ENCODE measurements at places on chromosomes 2 and 18.

- DNase-seq: no peak
These were observed 456.2 kb upstream of the TCF4 start for GRCh38 chr18:56044239-56044638.

DNA sequence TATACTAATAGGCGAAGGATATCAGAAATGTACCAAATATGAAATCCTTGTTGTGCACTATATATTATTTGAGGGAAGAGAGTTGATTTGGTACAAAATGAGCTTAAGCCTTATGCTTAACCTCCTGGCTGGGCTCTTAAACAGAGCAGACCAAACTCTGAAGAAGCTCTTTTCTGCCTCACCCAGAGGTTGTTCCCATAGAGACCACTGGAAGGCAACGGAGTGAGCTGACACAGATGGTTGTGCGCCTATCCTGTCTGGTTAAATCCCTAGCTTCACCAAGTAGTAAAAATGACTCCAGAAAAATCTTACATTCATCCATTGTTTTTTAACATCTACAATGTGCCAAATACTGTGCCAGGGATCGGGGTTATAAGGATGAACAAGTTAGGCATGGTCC lies 55.9 kb upstream of the NOL4 start:
- no peak for DNase-seq

GRCh38 chr2:172964511-172965139 lies 111.0 kb upstream of the MAP3K20 start:
- no peak for DNase-seq

GRCh38 chr18:6017171-6017570 lies 121.8 kb upstream of the TMEM200C start:
- DNase-seq: no peak

DNA sequence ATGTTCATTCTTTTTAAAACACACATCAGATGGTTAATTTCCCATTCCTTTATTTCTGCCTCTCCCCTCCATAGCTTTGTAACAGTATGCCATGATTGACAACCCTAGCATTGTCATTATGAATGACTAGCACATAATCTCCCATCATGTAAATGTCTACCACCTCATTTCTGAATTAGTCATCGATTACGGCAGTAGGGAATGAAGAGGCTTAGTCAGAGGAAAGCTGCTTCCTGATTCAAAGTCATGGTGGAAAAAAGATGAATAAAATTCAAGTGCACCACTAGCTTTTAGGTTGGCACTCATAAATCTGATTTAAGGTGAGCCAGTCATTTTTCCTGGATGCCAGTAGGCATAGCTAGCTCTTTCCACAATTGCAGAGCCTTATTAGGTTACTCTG lies 19.1 kb upstream of the ACMSD start:
- no peak for DNase-seq

DNA sequence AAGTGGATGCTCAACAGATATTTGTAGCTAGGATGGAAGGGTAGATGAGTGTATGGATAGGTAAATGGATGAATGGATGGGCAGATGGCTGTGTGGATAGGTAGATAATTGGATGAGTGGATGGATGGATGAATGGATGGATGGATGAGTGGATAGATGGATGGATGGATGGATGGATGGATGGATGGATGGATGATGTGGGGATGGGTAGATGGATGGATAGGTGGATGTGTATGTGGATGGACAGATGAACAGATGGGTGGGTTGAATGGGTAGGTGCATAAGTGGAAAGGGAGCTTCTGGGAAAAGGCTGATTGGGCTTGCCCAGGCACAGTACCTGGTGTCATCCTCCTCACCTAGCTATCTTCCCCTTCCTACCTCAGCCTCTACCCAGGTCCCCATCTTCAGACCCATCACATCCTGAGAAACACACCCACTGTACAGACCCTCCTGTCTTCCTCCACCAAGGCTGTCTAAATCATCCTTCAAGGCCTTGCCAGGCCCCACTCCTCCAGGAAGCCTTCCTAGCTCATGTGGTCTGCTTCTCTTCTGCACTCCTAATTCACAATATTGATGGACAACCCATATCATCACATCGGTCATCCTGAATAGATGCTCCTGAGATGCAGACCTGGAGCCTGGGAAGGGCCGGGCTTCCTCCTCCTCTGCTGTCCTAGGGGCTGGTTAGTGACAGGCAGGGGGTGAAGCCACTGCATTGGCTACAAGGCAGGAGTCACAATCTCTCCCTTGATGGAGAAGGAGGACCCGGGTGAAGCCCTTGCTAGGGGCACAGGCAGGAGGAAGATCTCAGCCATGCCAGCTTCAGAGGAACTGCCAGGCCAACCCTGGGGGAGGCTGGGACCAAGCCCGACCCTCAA lies 49.4 kb downstream of the SMAD7 start:
- DNase-seq: no peak

- no peak for DNase-seq
These were observed 339.2 kb downstream of the ARHGAP15 start for GRCh38 chr2:143468341-143468888.

DNA sequence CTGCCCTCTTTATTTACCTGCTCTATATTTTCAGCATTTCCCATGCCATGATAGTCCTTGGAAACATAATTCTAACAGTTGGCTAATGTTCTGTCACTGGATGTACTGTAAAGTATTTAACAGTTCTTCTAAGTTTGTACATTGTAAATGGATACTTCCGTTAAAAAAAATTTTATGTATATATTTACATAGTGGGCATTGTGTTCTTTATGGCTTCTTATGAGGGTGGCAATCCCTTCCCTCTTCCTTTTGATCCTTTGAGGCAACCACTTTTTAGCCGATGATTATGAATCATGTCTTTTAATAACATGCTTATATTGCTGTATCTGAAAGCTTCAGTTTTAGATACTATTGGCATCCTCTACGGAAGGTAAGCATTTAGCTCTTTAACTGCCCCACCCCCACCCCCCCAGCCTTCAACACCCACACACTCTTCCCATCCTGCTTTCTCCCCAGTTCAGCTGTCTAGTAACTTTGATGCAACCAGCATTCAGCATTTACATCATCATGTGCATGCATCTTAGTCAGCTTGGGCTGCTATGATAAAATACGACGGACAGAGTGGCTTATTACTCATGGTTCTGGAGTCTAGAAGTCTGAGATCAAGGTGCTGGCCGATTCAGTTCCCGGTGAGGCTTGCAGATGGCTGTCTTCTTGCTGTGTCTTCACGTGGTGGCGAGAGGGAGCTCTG lies 21.0 kb upstream of the EDAR start:
- DNase-seq: no peak

DNA sequence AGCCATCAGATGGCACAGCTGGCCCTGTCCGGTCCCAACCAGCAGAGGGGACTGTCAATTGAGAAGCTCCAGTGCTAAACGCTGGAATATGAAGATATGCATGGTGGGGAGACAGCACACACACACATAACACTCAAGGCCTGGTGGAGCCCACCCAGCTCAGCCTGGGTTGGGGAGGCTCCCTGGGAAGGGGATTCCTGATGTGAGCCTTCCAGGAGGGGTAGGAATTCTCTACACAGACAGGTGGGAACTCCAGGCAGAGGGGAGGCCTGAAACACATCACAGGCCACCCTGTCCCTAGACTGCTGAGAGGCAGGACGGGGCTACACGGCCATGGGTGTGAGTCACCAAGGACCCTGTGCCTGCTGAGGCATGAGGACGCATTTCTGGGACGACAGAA lies 49.4 kb upstream of the SH3RF3 start:
- DNase-seq: no peak

- DNase-seq: no peak
These were observed 1.2 kb downstream of the SULT1C3 start for GRCh38 chr2:108240966-108241365.

- no peak for DNase-seq
These were observed 120.1 kb upstream of the TWIST2 start for GRCh38 chr2:238727585-238728329.

DNA sequence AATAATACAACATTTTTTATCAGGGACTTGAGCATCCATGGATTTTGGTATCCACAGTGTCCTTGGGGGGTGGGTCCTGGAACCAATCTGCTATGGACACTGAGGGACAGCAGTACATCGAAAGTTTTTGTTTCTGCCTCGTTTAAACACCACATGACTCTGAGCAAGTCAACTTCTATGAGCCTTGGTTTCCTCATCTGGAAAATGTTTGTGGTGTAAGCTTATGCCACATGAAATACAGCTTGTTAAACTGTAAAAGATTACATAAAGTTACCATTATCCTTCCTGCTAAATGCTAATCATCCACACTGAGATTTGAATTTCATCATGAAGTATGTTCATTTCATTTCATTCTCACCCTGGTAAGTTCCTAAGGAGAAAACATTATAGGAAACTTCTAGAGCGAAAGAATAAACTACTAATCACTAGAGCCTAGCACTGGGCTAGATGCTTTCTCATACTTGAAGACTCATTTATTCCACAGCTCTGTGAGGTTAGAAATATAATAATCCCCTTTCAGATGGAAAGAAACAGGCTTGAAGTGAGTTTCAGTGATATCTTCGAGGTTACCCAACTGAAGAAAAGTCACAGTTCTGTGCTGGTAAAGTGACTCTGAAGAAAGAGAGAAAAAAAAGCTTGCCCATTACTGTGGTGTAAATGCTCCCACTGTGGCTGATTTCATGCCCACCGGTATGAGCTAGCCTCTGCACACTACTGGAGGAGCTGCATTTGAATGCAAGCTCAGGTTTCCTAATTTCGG lies 29.2 kb downstream of the MCFD2 start:
- no peak for DNase-seq

GRCh38 chr2:173229086-173229485 lies 125.6 kb upstream of the CDCA7 start:
- DNase-seq: no peak

GRCh38 chr2:174919947-174920595 lies 85.1 kb downstream of the CHN1 start:
- DNase-seq: no peak

DNA sequence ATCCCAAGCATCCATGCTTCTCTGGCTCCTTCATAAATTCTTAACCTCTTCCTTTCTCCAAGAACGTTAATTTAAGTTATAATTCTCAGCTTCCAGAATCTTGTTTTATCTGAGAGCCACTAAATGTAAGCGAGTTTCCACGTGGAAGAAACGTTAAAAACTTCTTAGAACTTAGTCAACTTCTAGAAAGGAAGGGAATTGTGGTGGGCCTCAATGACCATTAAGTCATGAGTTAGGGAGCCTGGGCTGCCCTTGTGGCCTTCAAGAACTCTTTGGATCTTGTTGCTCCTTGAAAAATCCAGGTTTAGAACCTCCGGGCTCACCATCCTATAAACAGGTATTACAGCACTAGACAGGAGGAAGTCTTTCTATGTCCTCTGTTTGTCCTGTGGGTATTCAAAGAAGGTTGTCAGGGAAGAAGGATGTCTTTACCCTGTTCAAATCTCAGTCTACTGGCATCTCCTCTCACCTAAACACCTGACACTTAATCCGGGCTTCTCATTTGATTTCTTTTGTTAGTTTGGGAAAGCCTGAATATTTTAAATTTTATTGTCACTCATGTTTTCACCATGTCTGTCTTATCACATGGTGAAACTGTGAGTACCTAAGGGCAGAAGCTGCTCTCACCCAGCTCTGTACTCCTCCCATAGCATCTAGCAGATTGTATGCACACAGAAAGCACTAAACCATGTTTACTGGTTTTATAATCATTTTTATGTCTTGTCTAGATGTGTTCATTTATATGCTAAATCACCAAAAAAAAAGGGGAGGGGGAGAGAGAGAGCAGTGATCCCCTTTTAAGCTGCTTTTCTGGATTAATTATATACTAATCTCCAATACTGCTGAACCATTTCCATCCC lies 6.3 kb downstream of the RND3 start:
- no peak for DNase-seq

DNA sequence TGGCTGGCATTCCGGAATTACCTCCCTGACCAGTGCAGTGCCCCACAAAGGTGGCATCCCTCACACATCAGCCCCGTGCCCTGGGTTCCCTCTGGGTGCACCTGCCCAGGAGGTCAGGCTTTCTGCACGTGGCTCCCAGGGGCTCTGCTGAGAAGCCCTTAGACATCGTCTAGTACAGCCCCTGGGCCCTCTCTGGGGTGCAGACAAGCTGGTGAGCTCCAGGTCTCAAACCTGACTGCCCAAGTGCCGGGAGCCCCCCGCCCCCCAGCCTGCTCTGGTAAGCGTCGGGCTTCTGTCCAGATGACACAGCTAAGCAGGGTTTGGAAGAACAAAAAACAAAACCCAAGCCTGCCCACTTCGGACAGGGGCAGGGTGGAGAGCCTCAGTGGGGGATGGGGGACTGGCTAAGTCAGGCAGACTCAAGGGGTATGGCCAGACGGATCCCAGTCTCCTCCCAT lies 20.2 kb downstream of the TWIST2 start:
- no peak for DNase-seq

- no peak for DNase-seq
These were observed 41.4 kb upstream of the EHBP1 start for GRCh38 chr2:62663920-62664795.

GRCh38 chr2:225381609-225382008 lies 17.9 kb upstream of the NYAP2 start:
- DNase-seq: no peak

DNA sequence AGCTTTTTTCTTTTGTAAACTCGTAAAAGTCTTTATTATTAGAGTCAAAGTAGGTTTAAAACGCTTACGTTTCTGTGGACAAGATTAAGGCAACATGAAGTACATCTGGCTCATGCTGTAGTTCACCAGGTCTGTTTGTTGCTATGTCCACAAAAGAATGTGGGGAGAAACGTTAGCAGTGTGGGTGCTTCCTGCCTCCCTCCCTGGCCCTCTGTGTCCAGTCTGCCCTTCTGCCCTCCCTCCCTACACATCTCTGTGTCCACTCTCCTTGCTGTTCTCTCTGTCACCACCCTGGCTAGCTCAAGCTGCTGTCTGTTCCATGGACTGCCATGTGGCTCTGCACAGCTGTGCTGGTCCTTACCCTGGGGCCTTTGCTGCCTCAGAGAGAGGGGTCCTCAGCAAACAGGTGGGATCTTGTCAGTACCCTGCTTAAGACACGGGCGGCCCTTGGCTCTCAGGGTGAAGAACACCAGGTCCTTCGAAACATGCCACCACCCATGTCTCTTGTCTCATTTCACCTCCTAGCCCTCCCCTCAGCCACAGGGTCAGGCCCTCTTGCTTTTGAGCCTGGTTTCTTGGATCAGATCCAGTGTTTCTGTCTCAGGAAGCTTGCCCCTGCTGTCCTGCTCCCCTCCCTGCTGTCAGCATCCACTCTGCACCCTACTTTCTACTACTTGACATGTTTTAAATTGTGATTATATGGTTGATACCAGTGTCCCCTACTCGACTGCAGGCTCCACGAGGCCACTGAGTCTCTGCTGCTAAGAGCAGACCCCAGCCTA lies 79.2 kb downstream of the LIMS1 start:
- no peak for DNase-seq

- no peak for DNase-seq
These were observed 67.9 kb upstream of the GLS start for GRCh38 chr2:190812506-190813294.

- no peak for DNase-seq
These were observed 886 bp upstream of the STK25 start for GRCh38 chr2:241509155-241509784.

GRCh38 chr2:230830428-230830827 lies 34.3 kb upstream of the ITM2C start:
- no peak for DNase-seq
